Memory B cell (primary cell): ENCODE measurements at places on chromosomes 7 and 10.
A peak's percentile ranks its signal among the peaks of the same experiment; 100 is the strongest.

DNA sequence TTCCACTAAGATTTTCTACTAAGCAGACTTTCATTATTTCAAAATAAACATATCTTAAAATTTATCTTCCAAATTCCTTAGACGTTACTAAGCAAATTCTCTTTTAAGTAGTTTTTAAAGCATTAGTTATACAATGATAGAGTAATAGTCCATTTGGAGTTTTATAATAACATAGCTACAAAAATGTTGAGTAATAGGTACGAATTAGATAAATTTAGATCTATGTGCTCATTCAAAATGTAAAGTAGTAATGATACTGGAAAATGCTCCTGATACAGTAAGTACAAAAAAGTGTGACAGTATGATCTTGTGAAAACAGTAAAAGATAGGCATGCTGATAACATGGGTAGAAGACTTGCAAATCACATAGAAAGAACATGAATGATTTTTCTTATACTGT lies 4.5 kb downstream of the DMTF1 start:
- DNase-seq: no peak

DNA sequence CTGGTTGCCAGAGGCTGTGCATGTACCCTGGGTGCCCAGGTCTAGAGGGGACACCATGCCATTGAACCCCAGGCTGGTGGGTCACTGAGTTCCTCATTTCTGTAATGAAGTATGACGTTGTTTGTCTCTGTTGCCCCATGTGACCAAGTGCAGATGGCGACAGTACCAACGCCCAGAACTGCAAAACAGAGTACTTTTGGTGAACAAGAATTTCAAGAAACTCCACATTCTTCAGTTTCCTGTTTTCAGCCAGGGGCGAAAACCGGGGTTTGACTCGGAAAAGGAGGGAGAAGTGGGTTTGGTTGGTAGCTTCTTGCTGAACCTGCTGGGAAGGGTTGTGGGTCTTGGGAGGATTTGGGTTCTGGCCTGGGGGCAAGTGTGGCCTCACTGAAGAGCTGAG lies 18.2 kb downstream of the CYP17A1 start:
- DNase-seq: no peak

DNA sequence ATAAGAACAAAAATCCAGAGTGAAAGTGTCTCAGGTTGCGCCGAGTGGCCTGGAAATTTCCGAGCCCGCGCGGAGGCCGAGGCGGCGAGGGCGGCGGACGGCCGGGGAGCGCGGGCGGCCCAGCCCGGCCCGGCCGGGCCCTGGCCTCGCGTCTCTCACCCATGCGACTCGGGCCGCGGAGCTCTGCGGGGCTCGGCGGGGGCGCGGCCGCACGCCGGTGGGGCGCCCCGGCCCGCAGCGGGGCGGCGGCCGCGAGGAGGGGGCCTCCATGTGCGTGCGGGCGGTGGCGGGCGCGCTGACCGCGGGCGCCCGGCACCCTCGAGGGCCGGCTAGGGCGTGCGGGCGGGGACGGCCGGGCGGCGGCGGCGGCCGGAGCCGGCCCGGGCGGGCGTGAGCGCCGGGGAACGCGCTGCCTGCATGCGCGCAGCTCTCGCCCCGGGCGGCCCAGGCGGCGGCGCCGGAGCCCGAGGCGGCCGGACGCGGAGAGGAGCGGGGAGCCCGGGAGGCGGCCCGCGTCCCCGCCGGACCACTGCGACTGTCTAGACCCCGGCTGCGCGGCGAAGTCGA lies 302 bp upstream of the EN2 start:
- peak; percentile 37 for DNase-seq

- no peak for DNase-seq
These were observed 67.7 kb upstream of the SVIL start for GRCh38 chr10:29702273-29703164.

DNA sequence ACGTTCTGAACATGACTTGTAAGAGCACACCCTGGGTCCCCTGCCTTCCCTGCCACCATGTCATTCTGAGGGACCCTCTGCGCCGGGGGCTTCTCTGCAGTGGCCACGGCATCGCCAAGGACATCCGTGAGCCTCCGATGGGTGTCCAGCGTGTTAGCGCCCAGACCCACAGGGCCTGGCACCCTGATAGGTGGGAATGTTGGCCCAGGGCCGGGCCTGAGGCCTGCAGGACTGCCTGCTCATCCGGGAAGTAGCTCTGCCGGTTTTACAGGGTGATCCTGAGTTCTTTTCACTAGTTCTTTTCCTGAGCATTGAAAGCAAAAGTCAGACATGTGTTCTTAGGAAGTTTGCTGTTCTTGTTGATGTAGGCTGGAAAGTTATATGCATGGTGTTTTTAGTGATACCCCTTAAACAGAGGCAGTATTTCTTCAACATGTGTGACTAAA lies 54.5 kb downstream of the WDR37 start:
- no peak for DNase-seq

DNA sequence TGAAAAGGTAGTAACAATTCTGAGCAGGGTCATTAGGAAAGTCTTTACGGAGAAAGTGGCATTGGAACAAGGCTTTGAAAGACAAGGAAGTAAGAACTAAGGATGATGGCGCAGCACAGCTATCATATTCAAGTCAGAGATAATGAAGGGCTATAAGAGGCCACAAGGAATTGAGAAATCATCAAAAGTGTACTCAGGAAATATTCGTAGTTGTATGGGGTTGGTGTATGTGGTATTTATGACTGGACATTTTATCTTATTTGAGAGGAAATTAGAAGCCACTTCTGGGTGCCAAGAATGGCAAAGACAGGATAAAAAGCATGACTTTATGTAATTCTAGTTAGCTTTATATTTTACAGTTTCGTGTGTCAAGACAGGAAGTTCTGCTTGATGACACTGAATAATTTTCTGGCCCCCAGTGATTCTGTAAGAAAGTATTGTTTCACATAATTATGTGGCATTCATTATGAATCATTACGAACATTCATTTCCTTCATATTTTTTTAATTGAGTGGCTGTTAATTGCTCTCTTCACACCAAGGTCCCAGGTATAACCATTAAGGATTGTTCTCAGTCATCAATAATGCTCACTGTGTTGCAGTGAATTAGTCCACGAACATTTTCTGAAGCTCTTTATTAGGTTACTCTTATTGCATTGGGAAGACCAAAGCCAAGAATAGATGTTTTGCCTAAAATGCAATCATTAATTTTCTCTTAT lies 244.3 kb downstream of the PHF14 start:
- DNase-seq: no peak

GRCh38 chr10:53997953-53998352 lies 803.1 kb downstream of the PCDH15 start:
- no peak for DNase-seq

GRCh38 chr7:87316846-87317552 lies 28.5 kb upstream of the CROT start:
- no peak for DNase-seq

DNA sequence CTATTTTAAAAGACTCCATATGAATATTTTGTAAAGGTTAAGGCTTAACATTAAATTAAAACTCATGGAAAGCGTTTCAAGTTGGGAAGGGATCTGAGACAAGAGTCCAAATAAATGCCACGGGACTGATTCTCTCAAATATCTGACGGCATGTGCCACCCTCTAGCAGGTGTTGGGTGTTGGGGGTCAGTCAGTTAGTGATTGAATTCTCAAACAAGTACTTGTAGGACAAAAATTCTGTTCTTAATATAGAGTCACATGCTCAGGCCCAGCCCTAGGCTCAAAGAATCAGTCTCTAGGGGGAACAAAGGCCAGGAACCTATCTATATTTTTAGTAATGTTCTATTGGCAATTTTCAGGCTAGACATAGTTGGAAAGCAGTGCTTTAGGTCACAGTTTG lies 39.1 kb downstream of the SGCE start:
- no peak for DNase-seq

GRCh38 chr10:15293862-15294842 lies 76.9 kb downstream of the FAM171A1 start:
- no peak for DNase-seq

GRCh38 chr10:12389154-12389734 lies 39.9 kb downstream of the CAMK1D start:
- no peak for DNase-seq
